ENCODE measurements at places on chromosomes 7 and 10. TPM values are rescaled to one million over a fixed set of nuclear protein-coding genes. Genes with fewer than 3 reads are reported as not detected.

C7orf57 gene
- total RNA-seq = not detected

MYOF gene
- 174 TPM for total RNA-seq

SDK1 gene
- total RNA-seq = 4.8 TPM

SH2B2 gene
- total RNA-seq = 8.8 TPM

FGL2 gene
- not detected for total RNA-seq

CHCHD1 gene
- total RNA-seq = 238 TPM

TAS2R41 gene
- total RNA-seq = not detected

HELLS gene
- 98.0 TPM for total RNA-seq

KCNK18 gene
- total RNA-seq = not detected

ATRNL1 gene
- not detected for total RNA-seq

GJC3 gene
- total RNA-seq = 0.18 TPM

BTRC gene
- 4.4 TPM for total RNA-seq

HOXA5 gene
- 7.5 TPM for total RNA-seq
